ENCODE measurements at places on chromosomes 11 and 22.
A peak's percentile ranks its signal among the peaks of the same experiment; 100 is the strongest.

DNA sequence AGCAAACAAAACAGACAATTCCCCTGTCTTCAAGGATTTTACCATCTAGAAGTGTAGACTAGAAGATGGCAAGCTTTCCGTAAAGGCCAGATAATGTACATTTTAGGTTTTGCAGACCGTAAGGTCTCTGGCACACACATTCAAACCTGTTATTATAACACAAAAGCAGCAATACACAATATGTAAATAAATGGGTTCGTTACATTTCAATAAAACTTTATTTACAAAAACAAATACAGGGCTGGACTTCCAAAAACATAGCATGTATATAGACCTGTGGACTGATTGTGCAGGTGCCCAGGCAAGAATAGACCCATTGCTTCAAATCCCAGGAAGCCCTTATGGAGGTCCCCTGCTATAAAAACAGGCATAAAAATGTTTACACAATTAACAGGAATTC lies 27.1 kb upstream of the MS4A6A start:
- no peak for DNase-seq

GRCh38 chr11:86446924-86447285 lies 72.2 kb downstream of the CCDC81 start:
- no peak for DNase-seq

GRCh38 chr11:72229925-72230763 lies 5.6 kb downstream of the INPPL1 start:
- DNase-seq: peak; percentile 17

- no peak for DNase-seq
Measured at GRCh38 chr11:10107497-10107896, 186.5 kb downstream of the SBF2 start.

DNA sequence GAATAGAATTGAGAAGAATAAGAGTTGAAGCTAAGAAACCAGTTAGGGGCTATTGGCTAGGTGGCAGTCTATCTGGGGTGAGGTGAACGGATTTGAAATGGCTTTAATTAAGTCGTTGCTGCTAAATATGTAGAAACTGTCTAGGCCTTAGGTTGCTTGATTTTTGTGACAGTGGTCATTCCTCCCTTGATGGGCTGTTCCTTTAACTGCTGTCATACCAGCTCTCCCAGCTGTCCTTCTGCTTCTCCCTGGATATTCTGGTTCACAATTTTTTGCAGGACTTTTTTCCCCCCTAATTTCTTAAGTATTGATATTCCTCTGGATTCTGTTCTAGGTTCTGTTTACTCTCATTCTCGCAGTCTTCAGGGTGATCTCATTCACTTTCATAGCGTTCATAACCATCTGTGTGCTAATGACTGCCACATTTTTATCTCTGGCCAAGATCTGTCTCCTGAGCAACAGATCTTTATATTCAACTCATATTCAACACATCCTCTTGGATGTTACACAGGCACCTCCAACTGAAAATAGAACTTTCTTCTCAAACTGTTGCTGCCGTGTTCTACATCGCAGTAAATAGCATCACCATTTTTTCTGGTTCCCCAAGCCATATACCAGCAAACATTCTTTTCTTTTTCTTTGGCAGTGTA lies 134.1 kb downstream of the UVRAG start:
- DNase-seq: no peak

- DNase-seq: no peak
Measured at GRCh38 chr22:22733881-22734373, 89.5 kb downstream of the GGTLC2 start.

DNA sequence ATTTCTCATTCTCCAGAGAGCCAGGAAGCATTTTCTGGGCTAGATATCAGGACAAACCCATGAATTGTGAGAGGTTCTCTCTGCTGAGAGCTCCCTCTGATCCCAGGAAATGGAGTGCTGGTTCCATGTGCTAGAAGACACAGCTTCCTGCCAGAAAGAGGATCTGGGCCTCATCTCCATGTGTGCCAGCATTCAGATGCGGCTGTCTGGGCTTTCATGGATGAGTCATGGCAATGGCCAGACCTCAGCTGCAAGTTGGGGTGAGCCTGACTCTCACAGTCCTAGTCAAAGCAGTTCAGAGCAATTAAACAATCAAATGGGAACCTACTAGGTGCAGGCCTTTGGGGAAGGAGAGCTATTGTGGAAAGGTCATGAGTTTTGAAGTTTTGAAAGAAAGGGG lies 82.3 kb upstream of the EED start:
- no peak for DNase-seq

- DNase-seq: no peak
Measured at GRCh38 chr11:14687943-14688627, 44.5 kb downstream of the PDE3B start.

- no peak for DNase-seq
Measured at GRCh38 chr11:125100136-125100535, 11.3 kb downstream of the TMEM218 start.

GRCh38 chr11:35404388-35404775 lies 15.0 kb downstream of the SLC1A2 start:
- peak; percentile 51 for DNase-seq

- DNase-seq: no peak
Measured at GRCh38 chr11:125192717-125193415, 28.3 kb downstream of the PKNOX2 start.

All from stimulated activated CD8-positive, alpha-beta memory T cell treated with anti-CD3 and anti-CD28 coated beads, Interleukin-4, amount 100 ng/mL, for 48 hours (primary cell).